Activated T-helper 2 cell treated with anti-CD3 and anti-CD28 coated beads, Interferon-gamma antibody, Interleukin-2, Interleukin-4, amounts not matched to agents 10 μg/mL and 5 μg/mL and 100 μg/mL, durations not matched to agents 14 hours and 24 hours and 36 hours (primary cell): ENCODE measurements at places on chromosomes 2 and 18. TPM values are rescaled to one million over a fixed set of nuclear protein-coding genes. Genes with fewer than 3 reads are reported as not detected.

The VRK2 gene
- total RNA-seq = 20.5 and 22.4 TPM in 2 replicates

GRCh38 chr18:74990563-74991081 is 218.3 kb downstream of the PTGR3 start:
- no peaks in the 10 kb centered on the region for H3K27me3 ChIP-seq
- DNase-seq = no peak
- peaks cover 53% of the 10 kb centered on the region for H3K4me1 ChIP-seq
- peak overlapping the region; percentile 69 for H3K27ac ChIP-seq
- H3K4me3 ChIP-seq = peak overlapping the region; percentile 27
- H3K36me3 ChIP-seq = peaks cover 5% of the 10 kb centered on the region

DNA sequence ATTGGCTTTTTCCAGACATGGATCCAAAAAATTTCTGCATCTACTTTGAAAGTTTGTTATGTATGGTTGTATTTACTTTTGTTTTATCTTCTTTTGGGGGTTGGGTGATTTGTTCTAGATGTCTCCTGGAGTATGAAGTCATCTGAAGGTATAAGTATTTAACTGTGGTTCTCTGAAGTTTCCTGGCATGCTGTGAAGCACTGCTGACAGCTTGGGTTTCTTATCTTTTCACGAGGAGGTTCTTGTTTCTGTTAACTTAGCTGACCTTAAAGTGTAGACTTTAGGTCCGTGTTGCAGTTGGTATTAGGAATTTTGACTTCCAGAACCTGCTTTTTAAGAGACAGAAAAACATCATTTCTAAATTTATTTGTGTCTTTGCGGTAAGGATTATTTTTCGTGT is 15.9 kb downstream of the GLS start:
- no peak for DNase-seq
- H3K4me3 ChIP-seq = no peak overlapping the region
- H3K36me3 ChIP-seq = peaks cover 46% of the 10 kb centered on the region
- peaks cover 18% of the 10 kb centered on the region for H3K4me1 ChIP-seq
- peak overlapping the region; percentile 31 for H3K27ac ChIP-seq

- DNase-seq = no peak
- no peak overlapping the region for H3K4me3 ChIP-seq
- no peak overlapping the region for H3K27ac ChIP-seq
- no peaks in the 10 kb centered on the region for H3K36me3 ChIP-seq
- peaks cover 65% of the 10 kb centered on the region for H3K27me3 ChIP-seq
- H3K4me1 ChIP-seq = peaks cover 22% of the 10 kb centered on the region
Observed at GRCh38 chr2:242030858-242031257, 161.3 kb downstream of the RTP5 start.
